ENCODE measurements at places on chromosomes 5 and 9.
A peak's percentile ranks its signal among the peaks of the same experiment; 100 is the strongest.

DNA sequence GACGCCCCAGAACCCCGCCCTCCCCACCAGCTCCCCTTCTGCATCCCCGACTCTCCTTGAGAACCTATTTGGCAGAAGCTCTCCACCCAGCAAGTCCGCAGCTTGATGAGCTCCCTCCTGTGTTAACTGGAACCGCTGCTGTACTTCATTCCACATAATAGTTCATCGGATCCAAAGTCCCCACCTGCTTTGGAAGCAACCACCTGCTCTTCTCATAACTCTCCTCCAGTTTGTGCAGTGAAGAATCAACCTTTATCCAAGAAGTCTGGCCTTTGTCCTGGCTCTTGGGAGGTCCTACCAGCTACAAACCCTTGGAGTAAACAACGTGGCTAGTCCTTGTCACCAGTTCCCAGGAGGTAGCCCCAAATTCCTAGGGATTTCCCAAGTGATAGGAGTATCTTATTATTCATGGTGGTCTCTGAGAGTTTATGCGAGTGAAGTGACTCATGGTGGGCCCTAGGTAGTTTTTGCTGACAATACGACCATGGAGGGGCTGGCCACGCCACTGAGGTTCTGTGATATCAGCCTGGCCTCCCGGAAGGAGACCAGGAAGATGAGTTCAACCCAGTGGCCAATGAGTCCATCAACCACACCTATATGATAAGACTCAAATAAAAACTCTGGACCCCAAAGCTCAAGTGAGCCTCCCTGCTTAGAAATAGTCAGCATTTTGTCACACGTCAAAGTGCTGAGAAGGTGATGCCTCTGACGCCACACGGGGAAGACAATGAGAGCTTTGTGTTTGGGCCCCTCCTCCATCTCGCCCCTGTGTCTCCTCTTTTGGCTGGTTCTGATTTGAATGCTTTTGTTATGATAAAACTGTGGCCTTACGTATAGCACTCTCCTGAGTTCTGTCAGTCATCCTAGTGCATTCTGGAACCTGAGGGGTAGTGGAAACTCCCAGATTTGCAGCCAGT lies 3.6 kb upstream of the IL4 start:
- no peak for DNase-seq

DNA sequence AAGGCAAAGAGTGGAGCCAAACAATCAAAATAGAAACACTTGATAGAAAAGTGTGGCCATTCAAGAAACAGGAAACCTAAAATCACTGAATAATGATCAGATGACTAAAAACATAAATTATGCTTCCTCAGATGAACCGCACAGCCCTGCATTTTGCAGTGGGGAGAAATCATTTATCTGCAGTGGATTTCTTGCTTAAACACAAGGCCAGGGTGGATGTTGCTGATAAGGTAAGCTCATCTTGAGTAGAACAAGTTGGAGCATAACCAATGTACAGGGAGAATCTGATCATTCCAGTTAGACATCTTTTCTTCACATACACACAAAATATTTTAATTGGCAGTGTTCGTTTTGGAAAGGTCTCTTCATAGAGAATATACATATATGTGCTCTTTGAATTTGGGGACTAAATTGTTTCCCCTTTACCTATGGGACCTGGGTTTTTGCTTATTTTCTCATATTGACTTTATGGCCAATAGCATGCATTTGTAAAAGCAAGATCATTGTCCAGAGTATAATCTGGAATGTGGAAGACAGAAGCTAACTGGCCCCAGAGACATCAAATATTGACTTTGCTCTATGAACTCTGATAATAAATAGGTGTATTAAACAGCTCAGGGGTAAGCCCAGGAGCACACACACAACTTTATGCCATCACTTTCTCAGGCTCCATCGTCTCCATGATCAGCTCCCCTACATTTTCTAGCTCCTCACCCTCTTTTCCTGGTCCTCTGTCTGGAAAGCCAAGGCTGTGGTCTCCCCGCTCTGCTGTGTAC lies 9.1 kb downstream of the ANKDD1B start:
- no peak for DNase-seq

GRCh38 chr9:94787266-94787665 lies 60.8 kb downstream of the AOPEP start:
- no peak for DNase-seq

DNA sequence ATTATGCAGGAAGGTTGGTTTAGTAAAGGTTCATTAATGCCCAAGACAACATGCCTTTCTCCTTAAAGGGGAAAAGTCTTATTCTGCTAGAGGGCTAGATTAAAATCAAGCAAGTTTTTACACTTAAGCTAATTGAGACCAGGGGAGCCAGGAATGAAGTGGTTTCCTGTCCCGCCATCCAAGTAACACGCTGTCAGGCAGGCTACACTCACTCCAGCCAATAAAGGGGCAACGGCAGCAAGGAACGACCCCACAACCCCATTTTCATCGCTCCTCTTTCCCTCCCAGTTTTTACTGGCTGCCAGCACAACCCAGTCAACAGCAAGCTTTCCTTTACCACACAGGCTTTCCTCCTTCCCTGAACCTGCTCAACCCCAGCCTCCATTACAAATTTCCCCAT lies 225.1 kb downstream of the DCP2 start:
- DNase-seq = no peak

DNA sequence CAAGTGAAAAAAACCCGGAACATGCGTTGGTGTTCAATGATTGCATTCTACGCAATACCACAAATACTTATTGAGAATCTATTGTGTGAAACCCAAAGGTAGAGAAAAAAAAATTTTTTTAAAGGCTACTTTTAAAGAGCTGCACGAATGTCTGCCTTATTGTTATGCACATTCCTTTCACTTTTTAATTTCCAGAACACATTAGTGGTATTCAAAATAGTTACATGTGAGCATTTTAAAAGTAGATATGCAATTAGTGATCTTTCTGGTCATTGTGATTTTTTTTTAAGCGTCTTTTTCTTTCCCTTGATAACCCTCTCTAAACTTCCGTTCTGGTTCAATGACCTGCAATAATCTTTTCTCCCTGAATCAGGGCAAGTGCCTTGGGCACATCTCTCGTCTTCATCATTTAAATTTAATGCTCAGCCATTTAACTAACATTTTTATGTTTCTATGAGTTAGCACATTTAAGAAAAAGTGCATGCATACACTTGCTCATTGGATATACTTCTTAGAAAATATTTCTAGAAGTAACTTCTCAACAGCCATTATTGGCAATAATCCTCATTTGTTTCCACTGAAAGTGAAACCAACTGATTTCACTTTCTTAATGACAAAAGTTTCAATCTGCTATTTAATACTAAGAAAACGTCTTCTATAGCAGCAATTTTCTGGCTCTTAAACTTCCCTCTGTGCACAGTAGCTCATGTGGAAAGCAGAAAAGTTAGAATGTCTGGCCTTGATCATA lies 80.3 kb downstream of the CDH6 start:
- DNase-seq = no peak

DNA sequence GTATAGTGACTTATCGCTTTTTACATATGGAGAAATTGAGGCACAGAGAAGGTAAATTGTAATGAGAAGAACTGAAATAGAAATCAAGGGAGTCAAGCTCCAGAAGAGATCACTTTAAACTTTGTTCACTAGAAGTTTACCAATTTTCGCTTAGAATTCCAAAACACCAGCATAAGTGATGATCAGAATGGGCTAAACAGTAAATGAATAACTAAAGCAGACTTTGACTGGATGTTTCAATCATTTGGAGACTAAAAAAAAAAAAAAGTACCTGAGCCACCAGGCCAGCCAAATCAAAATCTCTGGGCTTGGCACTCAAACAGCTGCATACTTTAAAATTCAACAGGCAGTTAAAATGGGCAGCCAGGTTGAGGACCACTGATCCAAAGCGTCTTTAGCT lies 38.2 kb upstream of the FYB1 start:
- no peak for DNase-seq

GRCh38 chr9:81827616-81828296 lies 100.5 kb upstream of the SPATA31D4 start:
- DNase-seq = no peak

DNA sequence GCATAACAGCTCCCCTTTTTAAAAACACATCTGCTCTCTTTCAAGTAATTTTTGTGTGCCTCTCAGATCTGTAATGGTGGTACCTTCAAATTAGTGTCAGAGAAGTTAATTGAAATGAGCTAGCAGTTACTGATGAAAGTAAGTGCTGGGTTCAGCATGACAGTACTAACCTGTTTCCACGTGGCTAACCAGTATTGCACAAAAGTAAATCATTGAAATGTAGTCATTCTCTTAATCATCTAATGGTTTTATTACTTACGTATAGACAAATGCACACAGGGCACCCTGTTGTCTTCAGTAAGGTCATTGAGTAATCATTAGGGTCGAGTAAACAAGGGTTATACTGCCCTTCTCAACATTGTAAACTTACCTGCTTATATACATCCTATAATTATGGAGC lies 157.8 kb upstream of the PRR16 start:
- DNase-seq = no peak

DNA sequence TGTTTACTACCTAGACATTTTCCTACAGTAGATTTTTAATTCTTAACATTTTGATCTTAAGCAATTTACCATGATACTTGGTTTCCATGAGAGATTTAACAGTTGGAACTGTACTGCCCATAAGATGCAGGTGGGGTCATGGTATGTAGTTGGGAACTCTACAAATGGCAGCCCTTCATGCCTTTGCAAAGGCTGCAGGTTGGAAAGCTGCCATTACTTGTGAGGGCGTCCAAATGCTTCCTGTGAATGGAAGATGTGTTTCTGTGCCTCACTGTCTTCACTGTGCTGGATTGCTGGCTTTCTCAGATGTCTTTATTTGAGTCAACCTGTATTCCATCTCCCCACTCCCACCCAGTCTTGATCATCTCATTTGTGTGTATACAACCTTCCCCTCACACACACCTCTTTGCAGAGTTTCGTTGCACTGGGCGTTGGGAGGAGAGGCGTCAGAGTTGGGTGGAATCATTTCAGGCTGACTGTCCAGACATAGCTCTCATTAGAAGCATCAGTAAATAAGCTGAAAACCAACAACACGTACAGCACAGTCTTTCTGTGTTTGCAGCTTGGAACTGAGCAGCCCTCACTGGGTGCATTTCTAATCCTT lies 14.8 kb upstream of the ABL1 start:
- no peak for DNase-seq

GRCh38 chr5:157486221-157486681 lies 26.2 kb downstream of the NIPAL4 start:
- DNase-seq = no peak

GRCh38 chr9:71249729-71250317 lies 128.4 kb upstream of the TRPM3 start:
- peak; percentile 10 for DNase-seq

DNA sequence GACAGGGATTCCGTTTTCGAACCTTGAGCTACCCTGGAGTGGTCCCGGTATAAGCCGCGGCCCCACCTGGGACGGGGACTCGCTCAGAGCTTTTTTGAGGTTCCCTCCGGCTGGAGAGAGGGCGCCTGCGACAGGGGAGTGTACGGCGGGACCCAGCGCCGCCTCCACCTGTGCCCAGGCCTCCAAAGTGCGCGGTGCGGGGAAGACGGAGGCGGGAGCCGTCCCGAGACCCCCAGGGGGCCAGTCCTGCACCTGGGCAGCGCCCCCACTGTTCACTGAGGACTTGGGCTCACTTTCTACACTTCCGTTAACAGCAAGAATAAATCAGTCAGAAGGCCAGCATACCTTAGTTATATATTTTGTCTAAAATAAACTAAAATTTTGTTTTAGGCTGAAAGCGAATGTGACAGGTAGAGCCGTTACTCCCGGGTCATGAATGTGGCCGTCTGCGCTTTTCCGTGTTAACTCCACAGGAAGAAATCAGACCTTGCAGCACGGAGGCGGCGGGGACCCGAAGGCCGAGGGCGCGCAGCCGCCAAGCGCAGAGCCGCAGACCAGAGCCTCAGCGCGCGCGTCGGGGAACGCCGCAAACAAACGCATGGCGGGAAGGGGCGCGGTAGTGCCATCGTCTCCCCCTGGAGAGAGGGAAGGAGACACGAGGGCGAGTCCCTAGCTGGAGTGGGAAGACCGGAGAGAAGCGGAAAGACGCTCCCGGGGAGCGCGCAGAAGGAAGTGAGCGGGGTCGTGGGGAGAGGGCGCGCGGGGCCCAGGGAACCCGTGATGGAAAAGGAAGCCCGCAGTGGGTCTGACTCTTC lies 14.1 kb downstream of the TRIM7 start:
- DNase-seq = no peak

Measured in brain pericyte (primary cell).